ENCODE measurements at places on chromosomes 7 and 10.

- DNase-seq: peak; percentile 18
These were observed at the start of gene NUDT13 for GRCh38 chr10:73110345-73110849. NUDT13 (plus strand) TSS chr10:73110455; CDS start chr10:73114366, 3,911 bp downstream.

- no peak for DNase-seq
These were observed 1133.7 kb downstream of the GATA3 start for GRCh38 chr10:9188022-9188810.

- no peak for DNase-seq
These were observed 285.0 kb downstream of the BMPER start for GRCh38 chr7:34190299-34190698.

DNA sequence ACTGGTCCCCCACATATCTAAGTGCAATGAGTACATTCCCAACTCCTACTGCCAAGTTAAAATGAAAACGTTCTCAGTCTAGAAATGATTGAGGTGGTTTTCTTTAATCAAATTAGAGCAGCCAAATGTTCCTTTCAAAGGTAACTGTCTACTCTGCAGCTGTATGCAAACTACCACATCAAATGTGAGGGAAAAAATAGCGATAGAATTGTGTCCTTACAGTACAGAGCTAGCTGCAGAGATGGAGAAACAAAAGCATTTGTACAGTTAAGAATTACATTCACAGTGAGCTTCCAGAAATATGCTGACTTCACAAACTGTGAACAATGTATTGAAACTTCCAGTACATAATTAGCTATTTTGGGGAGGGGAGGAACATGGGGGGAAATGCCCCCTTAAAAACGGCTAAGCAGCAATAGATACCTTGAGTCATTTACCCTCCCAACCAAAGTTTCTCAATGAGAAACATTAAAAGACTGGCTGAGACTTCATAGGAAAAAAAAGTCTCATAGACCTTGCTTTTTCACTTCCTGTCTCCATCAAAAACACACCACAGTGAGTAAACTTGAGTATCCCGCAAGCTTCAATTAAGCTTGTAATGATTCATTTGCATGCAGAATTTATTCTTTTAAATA, 22.9 kb downstream of the CDK6 start:
- no peak for DNase-seq

DNA sequence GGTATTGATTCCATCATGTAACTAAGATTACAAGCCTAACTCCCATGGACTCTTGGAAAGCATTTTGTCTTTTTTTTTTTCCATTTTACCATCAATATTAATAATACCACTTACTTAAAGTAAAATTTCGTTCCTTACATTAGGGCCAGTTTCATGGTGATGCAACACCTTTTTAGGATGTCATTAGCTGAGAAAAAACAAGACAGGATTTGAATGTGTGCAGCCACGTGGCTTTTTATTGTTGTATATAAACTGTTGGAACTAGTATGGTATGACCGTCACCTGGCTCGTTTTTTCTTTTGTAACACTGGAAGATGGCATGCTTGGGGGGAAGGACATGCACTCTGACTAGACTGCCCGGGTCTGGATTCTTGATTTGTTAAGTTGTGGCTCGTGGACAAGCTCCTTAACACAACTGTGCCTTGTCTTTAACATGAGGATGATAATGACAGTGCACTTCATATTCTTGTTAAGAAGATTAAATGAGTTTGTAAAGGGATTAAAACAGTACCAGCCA, 42.1 kb downstream of the ARHGAP21 start:
- no peak for DNase-seq

DNA sequence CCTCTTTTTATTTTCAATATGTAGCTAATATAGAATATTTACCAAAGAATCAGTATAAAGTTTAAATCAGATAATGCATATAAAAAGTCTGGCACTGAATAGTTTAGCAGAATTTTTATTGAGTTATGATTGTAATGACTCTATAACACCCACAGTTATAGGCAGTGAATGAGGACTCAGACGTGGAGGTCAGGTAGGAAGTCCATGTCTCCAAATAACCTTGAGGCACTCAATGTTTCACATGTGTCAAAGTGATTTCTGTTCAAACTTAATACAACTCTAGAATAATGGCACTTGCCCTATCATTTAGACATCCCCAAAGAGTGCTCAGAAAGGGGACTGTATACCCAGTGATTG, 332.1 kb downstream of the BMPER start:
- DNase-seq: no peak

DNA sequence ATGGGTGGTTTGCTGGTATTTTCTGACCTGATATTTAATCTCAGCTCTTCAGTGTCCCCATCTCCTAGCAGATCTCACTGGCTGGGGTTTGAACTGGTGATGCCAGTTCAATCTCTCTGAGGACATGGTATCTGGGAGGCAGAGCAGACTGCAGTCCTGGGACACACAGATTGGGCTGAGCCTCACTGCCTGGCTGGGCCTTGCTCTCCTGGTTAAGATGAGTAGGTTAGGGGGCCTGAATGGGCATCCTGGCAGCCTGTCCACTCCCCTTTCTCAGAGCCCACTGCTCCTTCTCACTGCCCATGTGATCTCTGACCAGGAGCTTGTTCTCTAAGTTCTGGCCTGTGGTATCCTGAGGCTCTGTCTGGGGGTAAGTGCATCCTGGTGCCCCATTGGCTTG, 363.4 kb downstream of the GLRX3 start:
- DNase-seq: no peak

- DNase-seq: no peak
These were observed 96.7 kb upstream of the IKZF1 start for GRCh38 chr7:50207686-50208255.

- DNase-seq: peak; percentile 29
These were observed 109.2 kb downstream of the DPY19L1 start for GRCh38 chr7:34928052-34928451.

DNA sequence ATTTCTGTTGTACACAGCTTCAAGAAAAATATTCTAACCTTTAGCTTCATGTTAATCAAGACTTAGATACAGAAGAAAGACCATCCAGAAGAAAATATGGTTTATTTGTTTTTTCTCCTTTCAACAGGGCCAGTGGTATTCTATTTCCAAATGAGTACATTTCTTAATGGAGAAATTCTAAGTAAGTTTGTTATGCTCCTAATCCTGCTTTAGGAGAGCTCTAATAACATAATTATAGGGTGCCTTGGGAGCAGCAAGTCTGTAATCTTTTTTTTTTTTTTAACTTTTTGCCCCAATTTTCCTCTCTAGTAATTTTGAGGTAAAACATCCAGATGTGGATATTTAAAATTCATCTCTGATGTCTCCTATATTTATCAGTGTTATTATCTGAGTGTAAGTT, 98.1 kb downstream of the ADD3 start:
- no peak for DNase-seq

- no peak for DNase-seq
These were observed 42.7 kb downstream of the CAMK2B start for GRCh38 chr7:44282601-44283171.

- DNase-seq: no peak
These were observed 71.0 kb upstream of the ZNF479 start for GRCh38 chr7:57203161-57203791.

GRCh38 chr10:20006169-20006870, 190.1 kb downstream of the PLXDC2 start:
- DNase-seq: no peak

- no peak for DNase-seq
These were observed 439.5 kb upstream of the NFE2L3 start for GRCh38 chr7:25712500-25712899.

GRCh38 chr10:90319188-90319914, 538.5 kb downstream of the HTR7 start:
- DNase-seq: no peak

DNA sequence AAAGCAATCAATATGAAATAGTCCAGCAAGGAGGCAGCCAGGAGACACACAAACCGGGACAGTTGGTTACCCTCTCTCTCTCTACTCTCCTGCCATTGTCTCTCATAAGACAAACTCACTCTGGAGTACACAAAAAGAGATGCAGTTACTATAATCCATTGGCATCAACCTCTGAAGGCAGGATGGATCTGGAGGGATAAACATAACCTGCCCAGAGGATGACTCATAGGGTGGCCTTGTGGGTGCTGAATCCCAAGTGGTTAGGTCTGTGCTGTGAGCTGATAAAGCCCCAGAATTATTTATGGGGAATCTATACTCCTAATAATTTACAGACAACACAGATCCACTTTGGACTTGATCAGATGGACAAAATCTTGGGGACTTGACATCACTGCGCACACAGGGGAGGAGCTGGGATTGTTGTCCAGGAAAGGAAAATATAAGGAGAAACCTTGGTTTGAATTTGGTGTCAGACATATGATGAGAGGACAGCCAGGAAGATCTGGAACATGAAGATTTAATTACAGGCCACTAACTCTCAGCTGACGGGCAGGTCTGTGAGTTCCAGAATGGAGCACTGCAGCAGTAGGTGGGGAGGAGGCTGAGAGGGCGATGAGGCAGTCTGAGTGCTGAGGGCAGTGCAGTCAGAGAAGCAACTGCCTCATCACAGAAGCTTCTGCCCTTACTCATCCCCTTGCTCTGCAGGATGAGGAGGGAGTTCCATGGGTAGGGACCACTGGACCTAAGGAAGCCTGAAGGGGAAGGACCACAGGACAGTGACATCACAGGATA, 113.9 kb upstream of the PRSS58 start:
- DNase-seq: no peak

GRCh38 chr7:11847336-11847735, 15.3 kb upstream of the THSD7A start:
- no peak for DNase-seq

All from CD4-positive, alpha-beta T cell (primary cell).